ENCODE measurements at places on chromosomes 16 and 17. TPM values are rescaled to one million over a fixed set of nuclear protein-coding genes. Genes with fewer than 3 reads are reported as not detected.

The CD300H gene
- not detected for total RNA-seq

The CASKIN1 gene
- 0.13 TPM for total RNA-seq

The CTF1 gene
- 2.6 TPM for total RNA-seq

The TMEM204 gene
- total RNA-seq, result 64.4 TPM

The GNAO1 gene
- total RNA-seq, result 4.4 TPM

The LRRC45 gene
- 19.8 TPM for total RNA-seq

The HAS3 gene
- total RNA-seq, result 3.5 TPM

The C16orf92 gene
- not detected for total RNA-seq

The EPX gene
- not detected for total RNA-seq

The IRX5 gene
- total RNA-seq, result not detected

The CDH1 gene
- 177 TPM for total RNA-seq

The EXOC3L1 gene
- total RNA-seq, result 8.6 TPM

The CHMP6 gene
- total RNA-seq, result 37.8 TPM

The IRX6 gene
- total RNA-seq, result 0.45 TPM

The MYL11 gene
- not detected for total RNA-seq

The DLX3 gene
- total RNA-seq, result 2.3 TPM

The AIPL1 gene
- total RNA-seq, result not detected

The KIFC3 gene
- 134 TPM for total RNA-seq

The SPPL2C gene
- not detected for total RNA-seq

The CACNG3 gene
- not detected for total RNA-seq

The KRT15 gene
- not detected for total RNA-seq

The KRTAP9-4 gene
- not detected for total RNA-seq

The TPPP3 gene
- 2.2 TPM for total RNA-seq

The MFSD6L gene
- total RNA-seq, result 14.1 TPM

The ABCC11 gene
- total RNA-seq, result not detected

The CCL5 gene
- 2.1 TPM for total RNA-seq

The LAT gene
- total RNA-seq, result 4.4 TPM

The DUS2 gene
- 12.4 TPM for total RNA-seq

The ARL2BP gene
- 59.9 TPM for total RNA-seq

The FBXO39 gene
- 2.1 TPM for total RNA-seq

The TMEM94 gene
- 88.7 TPM for total RNA-seq

The CLEC19A gene
- total RNA-seq, result not detected

The TOP2A gene
- total RNA-seq, result 0.20 TPM

The DBNDD1 gene
- 10.6 TPM for total RNA-seq

The RNF157 gene
- total RNA-seq, result 3.9 TPM

The CHST6 gene
- total RNA-seq, result not detected

The IL17C gene
- total RNA-seq, result not detected

The CDRT4 gene
- 4.0 TPM for total RNA-seq

The CSH1 gene
- not detected for total RNA-seq

The CDRT15 gene
- not detected for total RNA-seq

The SNX11 gene
- total RNA-seq, result 21.2 TPM

The HAP1 gene
- 0.94 TPM for total RNA-seq

The HSPB9 gene
- total RNA-seq, result not detected

The TBC1D28 gene
- total RNA-seq, result not detected

The BAHCC1 gene
- total RNA-seq, result 22.3 TPM

The TNFSF13 gene
- total RNA-seq, result 20.6 TPM

The CYGB gene
- total RNA-seq, result 29.2 TPM

The CALCOCO2 gene
- 111 TPM for total RNA-seq

The GPR179 gene
- 0.13 TPM for total RNA-seq

The GAS7 gene
- 30.3 TPM for total RNA-seq

The CTCF gene
- total RNA-seq, result 52.1 TPM

The FBXL16 gene
- total RNA-seq, result 7.5 TPM

The JUP gene
- total RNA-seq, result 229 TPM

The MSLN gene
- not detected for total RNA-seq

The ENPP7 gene
- total RNA-seq, result not detected

The MT4 gene
- total RNA-seq, result not detected

The CEP20 gene
- 53.6 TPM for total RNA-seq

The SEZ6L2 gene
- total RNA-seq, result 1.5 TPM

The SECTM1 gene
- total RNA-seq, result 4.5 TPM

The ZNF624 gene
- total RNA-seq, result 5.5 TPM

Data from thyroid gland (tissue), 4 donors.